Ovary (tissue), 10 donors: ENCODE measurements at places on chromosomes 6 and 20.
A peak's percentile ranks its signal among the peaks of the same experiment; 100 is the strongest.

- DNase-seq: no peak
These were observed at the start of gene PNLDC1 for GRCh38 chr6:159800141-159800865. PNLDC1 (plus strand) TSS chr6:159800276; CDS start chr6:159800308, 32 bp downstream.

DNA sequence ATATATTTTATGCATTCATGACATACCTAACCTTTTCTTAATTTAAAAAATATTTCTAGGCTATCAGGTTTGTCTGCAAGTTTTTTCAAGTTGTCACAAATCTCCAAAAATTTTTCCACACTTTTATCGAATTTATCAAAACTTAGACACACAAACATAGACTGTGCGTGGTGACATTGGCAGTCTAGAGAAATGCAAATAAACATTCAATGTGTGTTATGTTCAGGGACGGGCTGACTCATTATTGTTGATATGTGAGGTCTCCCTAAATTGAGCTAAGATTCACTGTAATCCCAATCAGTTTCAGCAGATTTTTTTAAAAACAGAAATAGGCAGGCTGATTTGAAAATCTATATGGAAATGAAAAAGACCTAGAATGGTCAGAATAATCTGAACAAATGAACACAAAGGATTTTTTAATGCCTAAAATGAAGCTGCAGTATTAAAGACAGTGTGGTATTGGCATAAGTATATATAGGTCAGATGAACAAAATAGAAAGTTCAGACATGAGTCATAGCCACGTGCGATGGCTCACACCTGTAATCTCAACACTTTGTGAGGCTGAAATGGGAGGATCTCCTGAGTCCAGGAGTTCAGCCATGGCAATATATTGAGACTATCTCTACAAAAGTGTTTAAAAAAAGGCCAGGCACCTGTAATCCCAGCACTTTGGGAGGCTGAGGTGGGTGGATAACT, 19.2 kb downstream of the BLTP3A start:
- no peak for DNase-seq

- DNase-seq: no peak
These were observed 113.7 kb downstream of the TRIM27 start for GRCh38 chr6:28809947-28810658.

GRCh38 chr6:84762220-84763002, 2.0 kb downstream of the TBX18 start:
- DNase-seq: peak; percentile 26

GRCh38 chr6:16184551-16184950, 53.8 kb upstream of the GMPR start:
- DNase-seq: no peak

GRCh38 chr6:142395768-142396231, 94.0 kb downstream of the ADGRG6 start:
- DNase-seq: no peak

- DNase-seq: no peak
These were observed 18.7 kb downstream of the PTPN1 start for GRCh38 chr20:50528804-50529351.

DNA sequence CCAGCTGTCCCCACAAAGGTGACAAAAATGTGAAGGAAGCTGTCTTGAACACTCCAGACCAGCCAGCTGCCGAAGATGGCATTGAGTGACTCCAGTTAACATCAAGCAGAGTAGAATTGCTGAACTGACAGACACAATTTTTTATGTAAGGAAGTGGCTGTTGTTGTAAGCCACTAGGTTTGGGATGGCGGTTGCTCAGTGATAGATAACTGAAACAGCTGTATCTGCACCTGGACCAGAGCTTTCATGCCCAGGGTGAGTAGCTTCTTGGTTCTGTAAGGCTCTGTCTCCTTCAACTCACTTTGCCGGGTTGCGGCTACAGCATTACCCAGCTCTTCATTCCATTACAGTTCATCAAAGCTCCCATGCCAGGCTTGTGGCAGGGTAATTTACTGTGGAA, 49.7 kb upstream of the DDR1 start:
- DNase-seq: no peak
